IMR-90 (cell line): ENCODE measurements at places on chromosomes 16 and 17. TPM values are rescaled to one million over a fixed set of nuclear protein-coding genes. Genes with fewer than 3 reads are reported as not detected.

- DNase-seq, result no peak
These were observed 12.0 kb downstream of the CREBBP start for GRCh38 chr16:3868556-3868955.

DNA sequence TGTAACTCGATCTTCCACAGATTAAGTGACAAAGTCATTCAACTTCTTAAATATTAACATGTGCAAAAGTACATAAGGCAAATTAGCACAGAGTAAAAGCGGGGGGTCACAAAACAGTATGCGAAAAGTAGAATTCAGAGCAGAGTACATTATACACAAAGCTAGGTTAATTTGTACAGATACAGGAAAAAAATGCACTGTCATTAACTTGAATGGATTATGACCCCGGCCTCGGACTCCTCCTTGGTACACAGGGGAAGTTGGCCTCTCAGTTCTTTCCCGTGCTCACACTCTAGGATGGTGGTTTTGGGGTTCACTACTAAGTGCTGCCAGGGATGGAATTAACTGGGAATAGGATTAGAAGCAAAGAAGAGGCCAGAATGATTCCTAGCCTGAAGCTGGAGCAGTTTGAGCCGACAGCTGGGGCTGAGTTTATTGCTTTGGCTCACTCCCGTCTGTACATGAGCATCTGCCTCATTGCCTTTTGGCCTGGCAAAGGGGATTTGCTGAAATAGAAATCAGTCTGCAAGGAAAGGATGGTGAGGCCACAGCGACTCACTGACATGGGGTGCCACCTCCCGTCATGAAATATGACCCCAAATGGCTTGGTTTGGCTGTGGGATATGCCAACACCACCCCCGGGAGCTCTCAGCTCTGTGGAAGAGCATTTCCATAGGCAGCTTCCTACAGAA is 23.6 kb downstream of the NTN1 start:
- no peak for DNase-seq

Gene TLCD1
- 8.7 and 9.3 TPM in 2 replicates for polyA plus RNA-seq

Gene NXN
- 116 and 120 TPM in 2 replicates for polyA plus RNA-seq

DNA sequence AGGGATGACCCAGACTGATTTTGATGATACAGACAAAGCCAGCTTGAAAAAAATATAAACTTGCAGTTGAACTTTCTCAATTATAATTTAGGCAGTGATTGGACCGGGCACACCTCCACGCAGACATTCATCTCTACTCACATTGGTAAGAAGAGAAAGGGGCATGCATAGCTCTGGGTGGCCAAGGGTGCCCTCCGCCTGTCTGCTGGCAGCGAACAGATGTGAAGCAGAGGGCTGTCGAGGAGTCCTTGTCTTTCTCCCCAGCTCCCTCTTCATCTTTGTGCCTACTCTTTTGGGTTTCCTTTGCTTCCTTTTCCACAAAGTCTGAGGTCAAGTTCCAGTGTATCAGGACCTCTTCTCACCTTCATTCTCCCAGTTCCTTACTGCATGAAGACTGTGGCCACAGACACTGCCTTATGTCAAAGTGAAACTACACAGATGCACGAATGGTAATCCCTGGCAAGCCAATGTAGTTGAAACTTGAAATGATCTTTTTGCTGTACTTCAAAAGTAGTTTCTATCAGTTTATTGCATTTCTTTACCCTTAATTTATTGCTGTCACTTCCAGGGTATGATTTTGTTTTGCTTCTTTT is 343.7 kb upstream of the SOX9 start:
- DNase-seq, result no peak

DNA sequence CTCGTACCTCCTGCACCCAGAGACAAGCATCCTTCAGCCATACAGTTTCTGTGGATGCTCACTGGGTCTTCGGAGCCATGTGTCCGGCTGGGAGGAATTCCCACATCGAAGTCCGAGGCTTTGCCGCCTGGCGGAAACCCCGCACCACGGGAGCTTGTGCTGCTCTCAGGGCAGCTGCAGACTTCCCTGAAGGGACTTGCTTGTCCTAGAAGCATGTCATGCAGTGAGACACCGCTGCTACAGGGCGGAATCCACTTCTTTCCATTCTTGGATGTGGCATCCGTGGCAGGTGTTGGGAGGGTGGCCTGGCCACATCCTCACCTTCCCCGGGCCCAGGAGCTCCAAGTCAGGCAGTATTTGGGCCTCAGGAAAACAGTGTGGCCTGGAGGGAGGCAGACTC is 122.5 kb downstream of the CMIP start:
- DNase-seq, result no peak

DNA sequence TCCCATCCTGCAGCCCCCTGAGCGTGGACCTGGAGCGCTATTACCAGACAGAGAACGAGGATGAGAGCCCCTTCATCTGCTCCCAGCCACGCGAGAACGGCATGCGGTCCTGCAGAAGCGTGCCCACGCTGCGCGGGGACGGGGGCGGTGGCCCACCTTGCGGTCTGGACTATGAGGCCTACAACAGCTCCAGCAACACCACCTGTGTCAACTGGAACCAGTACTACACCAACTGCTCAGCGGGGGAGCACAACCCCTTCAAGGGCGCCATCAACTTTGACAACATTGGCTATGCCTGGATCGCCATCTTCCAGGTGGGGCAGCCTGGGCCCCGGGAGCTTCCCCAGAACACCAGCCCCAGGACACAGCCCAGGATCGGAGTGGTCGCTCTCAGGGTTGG is 12.0 kb downstream of the CACNA1G start:
- DNase-seq, result no peak

Gene PIK3R6
- polyA plus RNA-seq, result not detected in 2 replicates

GRCh38 chr16:2883458-2883908 is 468 bp downstream of the FLYWCH2 start:
- DNase-seq, result no peak

GRCh38 chr16:77435272-77435820 is 512 bp upstream of the ADAMTS18 start:
- DNase-seq, result no peak

Gene CLEC18C
- 0.03 TPM in 1 of 2 replicates, not detected in the other for polyA plus RNA-seq

Gene ENDOV
- 30.3 and 33.4 TPM in 2 replicates for polyA plus RNA-seq

GRCh38 chr17:49971848-49972485 is 3.0 kb downstream of the DLX4 start:
- no peak for DNase-seq

DNA sequence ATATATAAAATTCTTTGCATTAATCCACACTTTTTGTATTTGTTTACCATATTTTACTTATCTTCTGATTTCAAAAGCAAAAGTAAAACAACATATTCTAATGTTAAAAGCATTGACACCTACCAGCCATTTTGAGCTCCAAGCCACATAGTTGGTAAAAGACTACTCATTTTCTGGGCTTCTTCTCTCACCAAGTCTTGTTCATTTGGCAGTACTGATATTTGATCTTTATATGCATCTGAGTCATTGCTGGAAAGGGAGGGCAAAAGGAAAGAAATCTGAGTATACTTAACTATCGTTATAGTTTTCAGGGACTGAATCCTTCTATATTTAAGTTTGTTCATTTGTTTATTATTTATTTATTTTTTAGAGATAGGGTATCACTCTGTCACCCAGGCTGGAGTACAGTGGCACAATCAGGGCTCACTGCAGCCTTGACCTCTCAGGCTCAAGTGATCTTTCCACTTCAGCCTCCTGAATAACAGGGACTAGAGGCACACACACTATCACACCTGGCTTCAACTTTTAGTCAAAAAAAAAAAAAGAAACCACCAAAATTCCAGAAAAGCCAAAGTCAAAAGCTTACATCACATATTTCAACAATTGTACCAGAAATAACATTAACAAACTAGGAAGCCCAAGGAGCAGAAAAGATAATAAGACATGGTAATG is 121.0 kb upstream of the TOB1 start:
- DNase-seq, result peak; percentile 79

DNA sequence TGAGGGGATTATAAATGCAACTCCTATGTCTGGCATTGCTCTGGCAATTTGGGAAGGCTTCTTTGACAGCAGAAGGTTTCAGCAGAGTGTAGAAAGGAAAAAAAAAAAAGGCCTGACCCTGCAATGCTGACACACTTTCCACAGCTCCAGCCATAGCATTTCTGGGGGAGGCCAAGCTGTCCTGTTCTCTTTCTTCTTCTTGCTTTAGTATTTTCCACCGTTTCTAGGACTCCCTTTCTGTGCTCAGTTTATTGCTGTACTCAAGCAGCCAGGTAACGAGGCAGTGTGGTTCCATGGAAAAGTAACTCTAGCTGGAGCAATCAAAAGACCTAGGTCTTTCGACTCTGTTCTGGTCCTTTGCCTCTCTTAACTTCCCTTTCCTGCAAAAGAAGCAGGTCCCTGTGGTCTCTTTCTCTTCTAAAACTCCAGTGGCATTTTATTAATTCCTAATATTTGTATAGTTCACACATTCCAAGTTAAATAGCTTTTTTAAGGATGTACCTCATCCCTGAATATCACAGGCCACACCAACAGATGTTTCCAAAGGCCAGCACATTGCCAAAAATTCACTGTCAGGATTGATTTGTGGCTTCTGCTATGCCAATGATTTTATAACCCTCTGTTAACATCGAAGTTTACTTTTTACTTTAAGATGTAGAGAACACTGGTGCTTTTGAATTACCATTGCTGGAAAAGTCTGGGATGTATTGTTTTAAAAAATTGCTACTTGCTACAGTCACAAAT is 90.3 kb upstream of the BCAR1 start:
- no peak for DNase-seq

Gene TSPOAP1
- 1.2 and 1.6 TPM in 2 replicates for polyA plus RNA-seq

Gene CRYBA1
- not detected in 2 replicates for polyA plus RNA-seq

DNA sequence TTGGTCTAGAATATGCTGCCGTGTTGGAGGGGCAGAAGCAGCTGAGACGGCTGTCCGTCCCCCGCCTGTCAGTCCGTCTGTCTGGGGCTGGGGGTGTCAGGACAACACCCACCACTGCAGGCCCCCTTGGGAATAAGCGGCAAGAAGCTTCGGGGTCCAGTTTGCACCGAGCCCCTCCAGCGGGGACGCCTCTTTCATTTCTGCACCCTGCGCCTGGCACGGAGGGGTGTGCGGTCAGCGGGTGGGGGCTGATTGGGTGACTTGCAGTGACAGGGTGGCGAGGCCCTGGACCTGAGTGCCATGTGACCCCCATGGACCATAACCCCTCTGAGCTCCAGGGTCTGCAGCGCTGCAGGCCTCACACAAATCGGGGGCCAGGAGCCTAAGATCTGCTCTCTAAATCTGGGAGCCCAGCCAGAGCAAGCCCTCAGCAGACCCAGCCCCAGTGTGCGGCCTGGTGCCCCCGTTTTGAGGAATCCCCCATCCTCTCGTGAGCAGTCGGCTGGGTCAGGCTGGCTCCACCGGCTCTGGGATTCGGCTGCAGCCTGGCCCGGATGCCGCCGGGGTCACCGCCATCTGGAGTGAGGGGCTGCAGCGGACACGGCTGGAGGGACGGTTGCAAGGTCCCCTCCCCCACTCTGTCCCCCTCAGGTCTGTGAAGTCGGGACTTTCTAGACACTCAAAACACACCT is 8.3 kb downstream of the CBFA2T3 start:
- DNase-seq, result no peak

- no peak for DNase-seq
These were observed 39.3 kb upstream of the CCDC182 start for GRCh38 chr17:57784226-57784895.

DNA sequence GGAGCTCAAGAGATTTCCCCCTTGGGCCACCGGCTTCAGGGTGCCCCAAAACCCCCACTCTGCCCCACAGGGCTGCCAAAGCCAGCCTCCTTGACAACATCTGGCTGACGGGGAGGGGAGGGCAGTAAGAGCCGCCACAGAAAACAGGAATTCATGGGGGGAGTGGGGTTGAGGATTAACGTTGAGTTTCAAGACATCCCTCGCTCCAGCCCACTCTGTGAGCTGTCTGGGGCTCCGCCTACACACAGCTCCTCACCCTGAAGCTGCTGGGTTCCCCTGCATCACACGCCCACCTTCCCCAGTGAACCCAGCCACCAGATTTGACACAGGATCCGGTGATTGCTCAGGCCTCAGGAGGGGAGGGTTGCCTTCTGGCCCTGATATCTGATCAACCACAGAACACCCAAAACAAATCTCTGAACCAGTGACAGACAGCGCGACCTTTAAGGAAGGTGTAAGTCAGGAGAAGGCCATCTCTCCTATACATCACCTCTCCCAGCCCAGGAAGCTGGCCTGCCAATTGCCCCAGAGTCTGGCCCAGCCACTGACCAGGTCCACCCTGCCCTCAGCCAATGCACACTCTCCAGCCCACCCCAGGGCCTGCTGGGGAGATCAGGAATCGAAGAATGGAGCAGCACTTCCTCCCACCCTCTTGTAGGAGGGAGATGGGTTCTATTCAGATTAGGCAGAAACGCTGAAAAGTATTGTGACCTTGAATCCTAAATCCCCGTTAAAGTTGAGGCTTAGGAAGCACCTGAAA is 132.1 kb downstream of the CLEC16A start:
- DNase-seq, result peak; percentile 44

GRCh38 chr17:7626307-7626706 is 1.3 kb downstream of the SAT2 start:
- DNase-seq, result no peak

DNA sequence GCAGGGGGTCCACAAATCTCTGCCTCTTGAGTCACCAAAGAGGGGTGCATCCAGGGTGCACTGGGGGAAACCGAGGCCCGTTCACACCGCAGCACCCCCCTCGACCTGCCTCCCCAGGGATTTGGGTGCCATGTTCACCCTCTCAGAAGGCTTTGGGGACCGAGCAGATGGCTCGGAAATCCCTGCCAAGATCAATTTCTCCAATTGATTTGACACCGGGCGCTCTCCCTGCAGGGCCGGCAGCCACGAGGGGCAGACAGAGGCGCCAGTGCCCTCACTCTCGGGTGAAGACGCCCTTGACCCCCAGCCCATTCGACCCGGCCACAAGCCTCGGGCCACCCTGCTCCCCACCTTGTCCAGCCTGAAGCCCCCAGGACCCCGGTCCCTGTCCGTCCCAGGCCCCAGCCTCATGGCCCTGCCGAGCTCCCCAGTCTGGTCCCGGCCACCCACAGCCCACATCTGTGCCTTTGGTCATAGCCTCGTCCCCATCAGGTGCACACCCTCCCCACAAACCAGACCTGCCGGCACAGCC is 9.3 kb downstream of the SSTR5 start:
- no peak for DNase-seq
